ENCODE measurements at places on chromosomes 11 and 22.

DNA sequence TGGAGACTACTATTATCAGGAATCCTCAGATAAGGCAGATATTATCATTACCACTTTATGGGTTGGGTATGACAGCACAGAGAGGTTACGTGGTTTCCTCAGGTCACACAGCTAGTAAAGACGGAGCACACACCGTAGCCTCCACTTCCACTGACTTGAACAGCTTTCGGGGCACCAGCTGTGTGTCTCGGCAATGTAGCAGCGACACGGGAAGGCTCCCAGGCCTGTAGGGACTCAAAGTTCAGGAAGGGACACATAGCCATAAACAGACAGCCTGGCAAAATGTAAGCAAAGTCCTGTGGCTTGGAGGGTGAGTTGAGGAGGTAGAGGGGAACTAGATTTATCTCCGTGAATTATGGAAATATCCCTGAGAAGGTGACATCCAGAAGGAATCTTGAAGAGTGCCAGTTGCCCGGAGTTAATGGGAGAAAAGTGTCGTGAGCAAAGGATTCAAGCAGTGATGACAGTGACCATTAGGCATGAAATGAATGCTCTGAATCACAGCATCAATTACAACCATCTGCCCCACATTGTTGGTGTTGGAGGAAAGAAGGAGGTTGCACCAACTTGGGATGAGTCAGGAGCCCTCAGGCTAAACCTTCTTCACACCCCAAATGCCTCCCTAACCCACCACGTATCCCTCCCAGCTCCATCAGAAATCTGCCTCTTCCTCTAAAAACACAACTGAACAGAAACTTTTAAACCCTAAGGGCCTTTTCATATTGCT, 106.7 kb upstream of the ASPHD2 start:
- no peak overlapping the region for H3K4me3 ChIP-seq
- H3K27ac ChIP-seq, result no peak overlapping the region
- no peak for DNase-seq
- H3K4me1 ChIP-seq, result no peaks in the 10 kb centered on the region

DNA sequence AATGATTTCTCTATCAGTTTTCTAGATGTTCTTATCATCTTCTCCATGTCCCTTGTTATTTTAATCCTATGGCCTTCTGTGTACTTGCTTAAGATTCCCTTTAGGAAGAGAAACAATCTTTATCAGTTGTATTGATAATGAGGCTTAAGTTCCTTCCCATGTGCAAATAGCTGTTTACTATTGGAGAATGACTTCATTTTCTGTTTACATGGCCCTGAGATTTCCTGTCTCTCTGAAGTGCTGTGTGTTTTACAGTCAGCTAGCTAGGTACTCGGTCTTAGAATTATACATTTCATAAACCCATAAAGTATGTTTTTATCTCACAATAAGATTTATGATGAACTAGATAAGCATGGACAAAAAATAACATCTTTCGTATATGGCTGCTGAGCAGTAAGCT, 67.5 kb upstream of the CCDC179 start:
- H3K4me1 ChIP-seq, result no peaks in the 10 kb centered on the region
- H3K27ac ChIP-seq, result no peak overlapping the region
- H3K36me3 ChIP-seq, result no peaks in the 10 kb centered on the region
- DNase-seq, result no peak

GRCh38 chr11:59283825-59284772, 71.4 kb upstream of the MPEG1 start:
- no peak overlapping the region for H3K27ac ChIP-seq
- DNase-seq, result no peak
- H3K27me3 ChIP-seq, result peaks cover 17% of the 10 kb centered on the region
- H3K4me3 ChIP-seq, result peak overlapping the region; percentile 72

GRCh38 chr11:63608353-63609345, 5.6 kb downstream of the PLAAT3 start:
- H3K4me3 ChIP-seq, result no peak overlapping the region
- no peaks in the 10 kb centered on the region for H3K36me3 ChIP-seq
- H3K4me1 ChIP-seq, result peaks cover 34% of the 10 kb centered on the region
- peak overlapping the region; percentile 61 for H3K27ac ChIP-seq

- H3K4me3 ChIP-seq, result no peak overlapping the region
- H3K27ac ChIP-seq, result no peak overlapping the region
- H3K36me3 ChIP-seq, result no peaks in the 10 kb centered on the region
- no peak for DNase-seq
- peaks cover 46% of the 10 kb centered on the region for H3K27me3 ChIP-seq
Measured at GRCh38 chr11:27468209-27468994, 4.2 kb downstream of the LGR4 start.

GRCh38 chr11:67675058-67675747, 780 bp upstream of the ALDH3B2 start:
- H3K4me1 ChIP-seq, result no peaks in the 10 kb centered on the region
- no peak overlapping the region for H3K4me3 ChIP-seq
- DNase-seq, result no peak
- H3K27me3 ChIP-seq, result peaks cover 19% of the 10 kb centered on the region
- no peaks in the 10 kb centered on the region for H3K36me3 ChIP-seq

DNA sequence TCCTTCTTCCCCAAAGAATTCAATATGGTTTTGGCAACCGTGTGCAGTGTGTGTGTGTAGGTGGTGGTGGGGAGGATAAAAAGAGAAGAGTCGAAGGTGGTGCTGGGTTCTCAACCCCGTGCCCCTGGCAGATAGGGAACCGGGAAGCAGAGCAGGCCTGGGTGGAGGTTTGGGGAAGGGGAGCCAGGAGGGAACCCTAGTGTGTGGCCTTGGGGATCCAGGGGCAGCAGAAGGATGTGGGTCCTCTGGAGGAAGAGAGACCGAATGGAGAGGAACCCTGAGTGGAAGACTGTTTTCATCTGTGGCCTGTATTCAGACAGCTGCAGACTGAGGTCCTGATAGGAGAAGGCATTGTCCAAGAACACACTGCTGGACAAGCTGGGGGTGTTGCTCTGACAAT, 73.3 kb upstream of the B3GAT1 start:
- H3K27me3 ChIP-seq, result no peaks in the 10 kb centered on the region
- no peak for DNase-seq
- H3K36me3 ChIP-seq, result no peaks in the 10 kb centered on the region
- no peak overlapping the region for H3K27ac ChIP-seq
- peaks cover 8% of the 10 kb centered on the region for H3K4me1 ChIP-seq
- H3K4me3 ChIP-seq, result no peak overlapping the region

GRCh38 chr11:70078095-70078780, at the start of gene ANO1:
Gene ANO1, plus strand, starts transcription at chr11:70078317. Its CDS starts 290 bp downstream, at chr11:70078607.
- peaks cover 24% of the 10 kb centered on the region for H3K27me3 ChIP-seq
- H3K36me3 ChIP-seq, result no peaks in the 10 kb centered on the region
- no peak for DNase-seq
- no peak within 1 kb of the TSS for H3K27ac ChIP-seq

- no peaks in the 10 kb centered on the region for H3K4me1 ChIP-seq
- H3K36me3 ChIP-seq, result peaks cover 18% of the 10 kb centered on the region
- H3K27me3 ChIP-seq, result no peaks in the 10 kb centered on the region
Measured at GRCh38 chr11:17145972-17146371, 61.8 kb downstream of the PIK3C2A start.

- H3K4me1 ChIP-seq, result peaks cover 54% of the 10 kb centered on the region
- no peak for DNase-seq
- no peaks in the 10 kb centered on the region for H3K36me3 ChIP-seq
Measured at GRCh38 chr11:114236829-114237228, 59.4 kb upstream of the NNMT start.

Measured in natural killer cell treated with Interleukin-12 subunit alpha and Interleukin-12 subunit beta and Interleukin-15 and Interleukin-18, amount 100 ng/mL, for 72 hours (primary cell).